ENCODE measurements at places on chromosomes 2 and 18.

DNA sequence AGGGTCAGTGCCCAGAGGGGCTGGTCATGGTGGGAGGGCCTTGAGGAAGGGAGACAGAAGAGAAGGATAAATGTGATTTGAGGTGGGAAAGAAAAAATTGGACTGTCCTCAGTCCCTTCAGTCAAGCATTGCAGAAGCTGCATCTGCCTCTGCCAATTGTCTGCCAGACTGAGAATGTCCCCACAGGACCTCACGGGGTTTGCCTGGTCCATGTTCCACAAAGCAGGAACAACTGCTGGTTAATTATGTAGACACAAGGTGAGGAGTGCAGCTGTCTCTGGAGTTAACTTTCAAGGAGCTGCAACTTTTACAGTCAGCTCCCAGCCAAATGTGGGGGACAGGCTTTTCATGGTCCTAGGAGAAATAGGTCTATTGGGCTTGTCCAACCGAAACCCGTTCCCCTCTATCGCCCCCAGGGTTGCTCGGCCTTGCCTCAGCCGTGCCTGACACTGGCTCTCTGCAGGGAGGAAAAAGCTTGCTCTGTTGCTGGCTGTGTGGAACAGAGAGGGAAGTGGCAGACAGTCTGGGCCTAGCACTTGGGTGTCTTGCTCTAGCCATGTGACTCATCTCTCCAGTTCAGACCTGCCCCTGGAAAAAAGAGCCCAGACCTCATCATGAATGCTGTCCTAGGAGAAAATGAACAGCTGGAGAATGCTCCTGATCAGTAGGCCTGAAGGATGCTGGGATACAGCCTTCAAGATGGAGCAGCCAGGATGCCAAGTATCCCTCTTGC lies 31.1 kb upstream of the PAX8 start:
- DNase-seq = no peak

DNA sequence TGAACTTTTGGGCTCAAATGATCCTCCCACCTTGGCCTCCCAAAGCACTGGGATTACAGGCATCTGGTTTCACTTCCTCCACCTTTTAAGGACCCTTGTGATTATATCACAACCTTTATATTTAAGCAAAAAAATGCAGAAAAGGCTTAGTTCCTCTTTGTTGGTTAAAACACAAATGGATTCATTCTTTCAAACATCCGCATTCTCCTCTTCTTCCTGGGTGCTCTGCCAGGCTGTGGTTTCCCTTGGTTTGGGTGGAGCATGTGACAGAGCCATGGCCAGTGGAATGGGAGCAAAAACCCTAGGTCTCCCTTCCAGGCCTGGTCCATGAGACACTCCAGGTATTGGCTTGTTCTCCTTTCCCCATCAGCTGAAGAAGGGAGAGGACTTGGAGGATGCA lies 9.9 kb upstream of the SLC66A3 start:
- DNase-seq = no peak

- no peak for DNase-seq
Measured at GRCh38 chr18:79695269-79695668, 15.7 kb downstream of the CTDP1 start.

DNA sequence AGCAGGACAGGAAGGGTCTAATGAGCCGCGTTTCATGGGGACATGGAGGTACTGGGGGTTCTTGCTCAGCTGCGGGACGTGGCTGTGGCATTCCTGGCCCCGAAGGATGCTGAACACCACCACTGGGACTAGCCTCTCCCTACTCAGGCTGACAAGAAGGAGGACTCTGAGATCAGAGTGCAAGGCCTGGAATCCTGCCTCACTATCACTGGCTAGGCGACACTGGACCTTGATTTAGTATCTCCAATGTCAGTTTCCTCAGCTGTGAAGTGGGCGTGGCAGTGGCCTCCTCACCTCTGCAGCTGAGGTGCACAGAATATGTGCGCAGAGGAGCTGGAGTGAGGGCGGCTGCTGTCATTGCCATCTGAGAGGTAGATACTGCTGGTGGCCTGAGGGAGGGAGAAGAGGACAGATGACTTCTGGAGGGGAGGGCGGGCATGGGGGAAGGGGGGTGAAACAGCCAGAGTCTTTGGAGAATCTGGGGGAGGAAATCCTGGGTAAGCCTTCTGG lies 157.8 kb upstream of the CAPN13 start:
- DNase-seq = no peak

- no peak for DNase-seq
Measured at GRCh38 chr2:233979748-233980147, 62.6 kb downstream of the TRPM8 start.

DNA sequence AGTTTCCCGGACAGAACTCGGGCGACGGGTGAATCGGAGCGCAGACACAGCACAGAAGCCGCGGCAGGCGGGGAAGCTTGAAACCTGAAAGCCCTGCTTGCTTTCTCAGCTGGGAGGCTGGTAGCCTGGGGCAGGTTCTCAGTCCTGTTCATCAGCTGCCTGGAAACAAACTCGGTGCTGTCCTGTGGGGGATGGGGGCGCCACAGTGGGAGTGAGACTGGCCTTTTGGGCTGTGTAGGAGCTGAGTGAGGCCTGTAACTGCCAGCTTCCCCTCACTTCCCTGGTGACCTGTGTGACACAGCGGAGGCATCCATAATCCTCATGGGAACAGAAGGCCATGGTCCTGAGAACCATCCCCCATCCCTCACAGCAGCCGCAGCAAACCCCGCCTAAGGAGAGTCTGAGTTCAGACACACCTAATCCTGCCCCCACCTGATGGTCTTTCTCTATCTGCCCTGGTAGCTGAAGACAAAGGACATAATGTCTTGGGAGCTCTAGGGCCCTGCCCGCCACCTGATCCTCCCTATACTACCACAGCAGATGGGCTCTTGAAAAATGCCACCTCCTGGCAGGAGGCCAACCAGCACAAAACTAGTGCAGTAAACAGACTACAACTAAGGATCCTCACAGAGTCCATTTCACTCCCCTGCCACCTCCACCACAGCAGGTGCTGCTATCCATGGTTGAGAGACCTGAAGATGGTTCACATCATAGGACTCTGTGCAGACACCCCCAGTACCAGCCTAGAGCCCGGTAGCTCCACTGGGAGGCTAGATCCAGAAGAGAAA lies 52.7 kb upstream of the LDLRAD4 start:
- DNase-seq = no peak

Data from epithelial cell of proximal tubule (primary cell).